ENCODE measurements at places on chromosomes 1 and 21. TPM values are rescaled to one million over a fixed set of nuclear protein-coding genes. Genes with fewer than 3 reads are reported as not detected.
A peak's percentile ranks its signal among the peaks of the same experiment; 100 is the strongest.

GRIK3 gene
- under 0.01 TPM for total RNA-seq

- no peak for DNase-seq
Measured at GRCh38 chr1:27879374-27880082, 7.2 kb downstream of the THEMIS2 start.

GRCh38 chr1:92949937-92950817, 11.1 kb downstream of the DIPK1A start:
- DNase-seq = no peak

NR1I3 gene
- total RNA-seq = not detected

DNA sequence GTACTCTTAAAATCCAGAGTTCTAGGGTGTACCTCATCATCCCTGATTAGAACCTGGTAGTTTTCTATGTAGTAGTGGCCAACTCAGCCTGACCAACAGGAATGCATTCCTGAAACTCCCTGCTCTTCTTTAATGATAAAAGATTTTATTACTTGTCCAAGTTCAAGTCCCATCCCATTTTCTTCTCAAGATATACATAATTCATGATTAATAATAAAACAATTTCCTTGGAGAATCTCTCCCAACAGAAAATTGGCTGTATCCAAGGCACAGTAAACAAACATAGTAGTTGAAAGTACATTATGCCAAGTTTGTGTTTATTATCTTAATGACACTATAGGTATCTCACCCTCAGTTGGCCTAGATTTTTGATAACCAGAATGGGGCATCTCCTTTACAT, 714.1 kb upstream of the ADAMTS5 start:
- no peak for DNase-seq

GRCh38 chr1:233172201-233172600, 123.3 kb downstream of the PCNX2 start:
- DNase-seq = no peak

DNA sequence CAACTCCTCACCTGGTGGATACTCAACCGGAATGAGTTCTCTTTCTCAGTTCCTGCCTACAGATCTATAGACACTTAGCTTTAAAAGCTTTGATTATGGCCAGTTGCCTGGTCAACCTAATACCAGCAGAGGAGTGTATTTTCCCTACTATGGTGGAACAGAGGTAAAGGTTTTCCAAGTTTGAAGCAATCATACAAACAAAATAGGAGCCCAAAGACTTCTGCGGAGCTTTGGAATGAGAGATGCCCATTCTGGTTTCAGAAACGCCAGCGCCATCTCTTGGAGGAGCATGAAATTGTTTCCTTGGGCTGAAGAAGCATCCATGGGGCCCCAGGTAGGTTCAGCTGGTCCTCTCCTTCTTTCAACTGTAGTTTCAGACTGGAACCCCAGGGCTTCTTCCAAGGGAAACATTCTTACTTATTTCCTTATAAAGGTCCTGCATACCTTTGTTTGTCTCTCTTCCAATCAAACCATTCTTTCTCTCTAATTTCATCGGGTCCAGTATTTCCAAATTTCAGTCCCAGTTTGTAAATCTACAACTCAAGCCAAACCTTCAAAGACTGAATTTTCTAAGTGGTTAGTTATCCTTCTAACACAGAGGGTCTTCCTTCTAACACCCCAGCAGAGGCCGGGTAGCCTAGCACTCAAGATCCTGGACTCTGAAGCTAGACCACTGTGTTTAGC, 95.9 kb downstream of the KCNJ15 start:
- DNase-seq = peak; percentile 61

LMX1A gene
- not detected for total RNA-seq

DNA sequence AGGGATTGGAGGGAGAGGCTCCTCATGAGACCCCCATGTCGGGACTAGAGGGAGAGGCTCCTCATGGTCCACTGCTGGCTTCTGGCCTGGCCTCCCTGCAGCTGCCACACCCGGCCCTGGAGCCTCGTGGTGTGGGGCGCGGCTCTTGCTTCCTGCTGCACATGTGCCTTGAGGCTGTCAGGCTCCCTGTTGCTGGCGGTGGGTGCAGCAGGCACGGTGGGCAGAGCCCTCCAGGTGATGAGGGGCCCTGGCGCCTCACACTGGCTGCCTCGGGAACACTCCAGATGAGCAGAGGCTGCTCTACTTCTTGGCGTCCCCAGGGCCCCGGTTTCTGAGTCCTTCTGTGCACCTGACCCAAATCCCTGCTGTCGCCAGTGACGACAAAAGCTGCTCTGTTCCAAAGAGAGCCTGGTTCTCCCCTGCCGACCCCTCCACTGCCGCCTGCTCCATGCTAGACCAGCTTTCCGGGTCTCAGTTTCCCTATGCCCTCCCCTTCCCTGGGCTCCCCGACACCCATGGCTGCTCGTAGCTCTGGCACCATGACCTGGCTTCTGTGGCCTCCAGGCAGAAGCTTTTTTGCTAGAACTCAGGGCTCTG, 9.7 kb upstream of the ATAD3B start:
- DNase-seq = peak; percentile 23

- DNase-seq = peak; percentile 58
Measured at GRCh38 chr1:226064816-226065248, 2.3 kb downstream of the H3-3A start.

- peak; percentile 85 for DNase-seq
Measured at GRCh38 chr1:21673277-21673780, 4.2 kb upstream of the RAP1GAP start.

ERG gene
- total RNA-seq = 4.2 TPM

PPIAL4G gene
- total RNA-seq = not detected

GRCh38 chr21:41662761-41663160, 104.1 kb downstream of the RIPK4 start:
- DNase-seq = no peak

LEMD1 gene
- total RNA-seq = not detected

ARHGEF19 gene
- 31.3 TPM for total RNA-seq

DNA sequence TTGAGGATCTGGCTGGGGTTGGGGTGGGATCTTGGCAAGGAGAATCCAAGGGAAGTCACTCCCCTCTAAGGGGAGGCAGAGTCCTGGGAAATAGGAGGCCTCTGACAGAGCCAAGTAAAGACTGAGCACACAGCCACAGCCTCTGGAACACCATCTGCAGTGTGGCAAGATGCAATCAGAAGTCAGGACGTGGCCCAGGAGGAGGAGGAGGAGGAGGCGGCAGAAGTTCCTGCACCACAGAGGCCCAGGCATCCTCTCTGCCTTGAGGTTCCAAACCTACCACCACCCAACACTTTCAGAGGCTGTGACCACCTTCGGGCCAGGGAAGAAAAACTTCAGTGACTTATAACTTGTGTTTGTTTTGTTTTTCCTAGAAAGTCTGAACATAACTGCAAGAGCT, 23.7 kb upstream of the KCNE2 start:
- no peak for DNase-seq

DNA sequence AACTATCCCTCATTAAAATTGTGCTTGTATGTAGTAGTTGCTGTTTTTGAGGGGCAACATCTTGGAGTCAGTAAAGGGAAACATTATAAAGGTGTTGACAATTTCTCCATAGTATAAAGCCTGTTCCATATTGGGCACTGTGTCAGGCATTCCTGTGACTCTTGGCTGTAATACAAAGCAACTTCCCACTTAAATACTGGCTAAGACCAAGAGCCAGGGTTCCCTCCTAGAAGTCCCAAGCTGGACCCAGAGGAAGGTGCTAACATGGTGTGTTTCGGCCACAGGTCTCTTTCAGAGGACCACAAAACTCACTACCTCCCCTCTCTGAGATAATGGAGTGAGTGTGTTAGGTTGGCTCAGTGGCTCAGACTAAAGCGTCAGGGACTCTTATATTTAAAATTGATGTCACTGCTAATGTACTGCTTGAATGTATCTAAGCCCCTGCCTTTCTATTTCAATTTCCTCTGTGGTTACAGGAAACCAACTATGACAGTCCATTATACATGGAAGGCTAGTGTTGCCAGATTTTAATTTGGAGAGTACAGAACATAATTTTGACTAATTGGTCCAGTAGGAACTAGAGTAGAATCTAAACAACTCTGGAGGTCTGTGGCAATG, 74.7 kb upstream of the RGL1 start:
- no peak for DNase-seq

- no peak for DNase-seq
Measured at GRCh38 chr1:102181341-102181740, 184.6 kb upstream of the OLFM3 start.

GRCh38 chr21:14684071-14684470, 138.0 kb upstream of the SAMSN1 start:
- no peak for DNase-seq

GRCh38 chr1:154993572-154994268, at the start of gene LENEP:
Gene LENEP, plus strand, starts transcription at chr1:154993586. Its CDS starts 22 bp downstream, at chr1:154993608.
- no peak for DNase-seq

ATF3 gene
- total RNA-seq = 8.6 TPM

DNA sequence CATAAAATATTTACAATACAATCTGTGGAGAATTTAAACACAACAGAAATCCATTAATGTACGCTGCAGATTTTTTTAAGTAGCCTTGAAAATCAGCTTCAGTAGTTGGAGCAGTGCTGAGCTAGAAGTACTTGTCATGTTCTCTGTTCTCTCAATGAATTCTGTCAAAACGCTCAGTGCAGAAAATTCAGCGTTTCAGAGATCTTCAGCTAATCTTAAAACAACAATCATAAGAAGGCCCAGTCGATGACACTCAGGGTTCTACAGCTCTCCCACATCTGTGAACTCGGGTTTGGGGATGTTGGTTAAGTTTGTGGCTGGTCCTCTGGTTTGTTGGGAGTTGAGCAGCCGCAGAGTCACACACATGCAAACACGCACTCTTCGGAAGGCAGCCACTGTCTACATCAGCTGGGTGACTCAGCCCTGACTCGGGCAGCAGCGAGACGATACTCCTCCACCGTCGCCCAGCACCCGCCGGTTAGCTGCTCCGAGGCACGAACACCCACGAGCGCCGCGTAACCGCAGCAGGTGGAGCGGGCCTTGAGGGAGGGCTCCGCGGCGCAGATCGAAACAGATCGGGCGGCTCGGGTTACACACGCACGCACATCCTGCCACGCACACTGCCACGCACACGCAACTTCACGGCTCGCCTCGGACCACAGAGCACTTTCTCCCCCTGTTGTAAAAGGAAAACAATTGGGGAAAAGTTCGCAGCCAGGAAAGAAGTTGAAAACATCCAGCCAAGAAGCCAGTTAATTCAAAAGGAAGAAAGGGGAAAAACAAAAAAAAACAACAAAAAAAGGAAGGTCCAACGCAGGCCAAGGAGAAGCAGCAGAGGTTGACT, 161.2 kb downstream of the RUNX1 start:
- DNase-seq = peak; percentile 72

DNA sequence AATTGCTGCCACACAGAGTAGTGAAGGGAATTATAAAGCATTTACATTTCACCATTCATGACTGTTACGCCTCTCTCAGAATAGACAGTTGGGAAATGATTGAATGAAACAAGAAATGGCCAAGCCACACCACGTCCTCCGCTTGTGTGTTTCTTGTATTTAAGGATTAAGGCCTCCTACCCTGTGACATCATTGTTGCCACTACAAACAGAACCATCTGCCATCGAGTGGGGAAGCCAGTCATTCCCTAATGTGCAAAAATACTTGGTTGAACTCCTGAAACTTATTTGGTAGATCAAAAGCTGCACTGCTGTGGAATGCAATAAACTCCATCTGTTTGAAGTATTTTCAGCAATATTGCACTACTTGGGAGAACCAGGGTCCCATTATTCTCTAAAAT, 99.0 kb upstream of the C1orf105 start:
- DNase-seq = no peak

GRCh38 chr1:109113590-109114341, at the start of gene ELAPOR1:
Gene ELAPOR1, plus strand, starts transcription at chr1:109114115. Its CDS starts 69 bp downstream, at chr1:109114184.
- peak; percentile 86 for DNase-seq

- DNase-seq = no peak
Measured at GRCh38 chr1:39369565-39369964, 121.9 kb upstream of the BMP8A start.

DNA sequence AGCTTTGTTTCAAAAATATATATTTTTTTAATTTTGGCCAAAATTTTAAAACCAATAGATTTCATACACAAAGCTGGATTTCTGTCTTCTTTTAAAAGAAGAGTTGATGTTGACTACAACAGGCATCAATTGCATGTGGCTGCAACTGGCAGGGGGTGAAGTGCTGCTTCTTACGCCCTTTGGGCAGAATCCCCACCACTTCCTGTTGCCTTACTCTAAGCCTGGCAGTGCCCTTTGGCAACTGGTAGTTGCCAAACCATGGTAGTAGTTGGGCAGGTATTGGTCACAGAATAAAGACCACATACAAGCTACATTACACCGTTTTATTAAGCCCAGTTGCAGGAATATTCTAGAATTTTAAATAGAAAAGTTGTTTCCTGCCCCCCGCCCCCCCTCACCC, 17.0 kb downstream of the LAMC2 start:
- DNase-seq = no peak

- no peak for DNase-seq
Measured at GRCh38 chr1:92583821-92584760, 97.4 kb upstream of the GFI1 start.

TPTE gene
- not detected for total RNA-seq

DNA sequence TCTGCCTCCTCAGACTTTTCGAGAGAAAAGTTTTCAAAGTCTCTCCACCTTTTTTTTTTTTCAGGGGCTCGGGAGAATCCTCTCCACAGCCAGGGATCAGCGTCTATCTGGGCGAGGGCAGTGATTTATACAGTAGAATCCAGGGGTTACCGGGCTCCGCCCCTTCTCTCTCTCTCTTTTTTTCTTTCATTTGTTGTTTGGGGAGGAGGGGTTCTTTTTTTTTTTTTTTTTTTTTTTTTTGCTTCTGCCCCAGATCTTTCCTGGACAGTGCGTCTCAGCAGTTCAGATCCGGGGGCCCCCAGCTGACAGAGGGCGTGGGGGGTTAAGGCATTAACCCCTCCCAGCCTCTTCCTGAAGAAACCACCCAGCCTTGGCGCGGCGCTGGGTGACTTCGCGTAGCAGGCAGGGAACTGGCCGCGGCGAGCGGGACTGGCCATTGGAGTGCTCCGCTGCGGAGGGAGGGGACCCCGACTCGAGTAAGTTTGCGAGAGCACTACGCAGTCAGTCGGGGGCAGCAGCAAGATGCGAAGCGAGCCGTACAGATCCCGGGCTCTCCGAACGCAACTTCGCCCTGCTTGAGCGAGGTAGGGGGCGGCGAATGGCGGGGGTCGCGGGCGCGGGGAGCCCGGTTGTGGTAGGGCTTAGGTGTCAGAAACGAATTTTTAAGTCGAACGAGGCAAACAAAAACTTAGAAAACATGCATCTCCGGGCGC, at the start of gene S1PR1:
S1PR1 (plus strand) TSS at position 504 of the 713 bp plus-strand sequence. CDS start 1,966 bp downstream, outside the sequence.
- peak; percentile 18 for DNase-seq

DNA sequence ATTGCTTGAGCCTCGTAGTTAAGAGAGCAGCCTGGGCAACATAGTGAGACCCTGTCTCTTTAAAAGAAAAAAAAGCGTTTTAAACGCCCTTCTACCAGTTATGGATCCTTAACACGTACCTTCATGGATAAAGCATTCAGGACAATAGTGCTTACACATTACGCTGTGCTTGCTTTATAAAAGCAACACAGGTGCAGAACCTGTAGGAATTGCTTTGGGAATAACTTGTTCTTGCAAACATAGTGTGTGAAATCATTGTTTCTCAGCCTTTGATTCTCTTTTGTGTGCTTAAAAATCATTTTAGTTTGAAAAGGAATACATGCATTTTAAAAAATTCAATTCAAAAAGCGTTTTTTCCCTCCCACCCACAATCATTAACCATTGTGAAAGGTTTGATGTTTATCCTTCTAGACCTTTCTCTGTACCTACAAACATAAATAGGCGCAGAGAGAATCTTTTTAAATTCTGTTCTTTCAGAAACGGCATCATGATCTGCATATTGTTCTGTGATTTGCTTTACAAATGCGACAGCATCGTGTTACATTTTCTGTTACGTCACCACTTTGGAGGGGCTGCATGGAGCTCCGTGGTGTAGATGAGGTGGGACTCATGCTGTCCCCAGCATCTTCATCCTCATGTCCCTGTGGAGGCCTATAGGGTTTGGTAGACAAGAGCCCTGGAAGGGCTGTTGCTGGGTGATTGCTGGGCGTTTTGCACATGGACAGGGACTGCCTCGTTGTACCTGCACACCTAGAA, 54.6 kb downstream of the SPSB1 start:
- no peak for DNase-seq

GUCA2B gene
- total RNA-seq = not detected
